Fibroblast of the aortic adventitia (primary cell): ENCODE measurements at places on chromosomes 5 and 9. TPM values are rescaled to one million over a fixed set of nuclear protein-coding genes. Genes with fewer than 3 reads are reported as not detected.

SVEP1 gene
- total RNA-seq = 50.2 and 101 TPM in 2 replicates

GRCh38 chr5:59186623-59187022 is 603.7 kb downstream of the RAB3C start:
- no peak for DNase-seq

- DNase-seq = peak; percentile 96
These were observed 32.1 kb downstream of the PTPA start for GRCh38 chr9:129143031-129143927.

- DNase-seq = peak; percentile 85
These were observed 55.8 kb downstream of the SLC22A5 start for GRCh38 chr5:132425009-132425937.

PCA3 gene
- total RNA-seq = not detected in 2 replicates

- DNase-seq = no peak
These were observed 25.1 kb downstream of the POLK start for GRCh38 chr5:75536694-75537360.

DNA sequence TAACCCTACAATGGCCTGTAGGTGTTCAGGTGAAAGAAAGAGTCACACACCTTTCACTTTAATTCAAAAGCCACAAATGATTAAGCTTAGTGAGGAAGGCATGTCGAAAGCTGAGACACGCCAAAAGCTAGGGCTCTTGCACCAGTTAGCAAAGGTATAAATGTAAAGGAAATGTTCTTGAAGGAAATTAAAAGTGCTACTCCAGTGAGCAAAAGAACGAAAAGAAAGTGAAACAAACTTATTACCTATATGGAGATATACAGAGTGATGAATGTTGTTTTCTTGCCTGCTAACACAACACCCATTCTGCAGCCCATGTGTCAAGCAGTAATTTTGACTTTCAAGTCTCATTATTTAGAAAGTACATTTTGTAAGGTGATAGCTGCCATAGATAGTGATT is 254.2 kb upstream of the SLC24A2 start:
- no peak for DNase-seq

DNA sequence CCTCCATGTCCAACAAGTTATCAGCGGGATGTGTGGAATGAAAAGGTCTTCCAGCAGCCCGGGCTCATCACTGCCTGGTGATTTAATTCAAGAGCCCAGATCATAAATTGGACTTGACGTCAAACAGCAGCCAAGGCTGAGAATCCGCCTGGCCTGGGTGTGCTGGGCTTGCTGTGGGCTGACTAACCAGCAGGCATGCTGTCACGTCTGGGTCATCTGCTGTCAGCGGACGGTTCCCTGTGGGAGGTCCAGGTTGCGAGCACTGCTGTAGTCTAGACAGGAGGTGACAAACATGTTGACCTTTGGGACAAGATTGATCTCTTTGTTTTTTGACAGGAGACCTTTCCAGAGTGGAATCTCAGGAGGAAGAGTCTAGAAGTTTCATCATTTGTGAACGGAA is 289.7 kb downstream of the OSTF1 start:
- DNase-seq = no peak

GRCh38 chr5:156271569-156271968 is 55.4 kb upstream of the SGCD start:
- no peak for DNase-seq

- DNase-seq = no peak
These were observed 438.2 kb downstream of the ARHGEF28 start for GRCh38 chr5:74064225-74064624.

GRCh38 chr5:96235008-96235910 is 197.8 kb downstream of the PCSK1 start:
- DNase-seq = peak; percentile 58

SLC34A3 gene
- total RNA-seq = not detected in 2 replicates

DNA sequence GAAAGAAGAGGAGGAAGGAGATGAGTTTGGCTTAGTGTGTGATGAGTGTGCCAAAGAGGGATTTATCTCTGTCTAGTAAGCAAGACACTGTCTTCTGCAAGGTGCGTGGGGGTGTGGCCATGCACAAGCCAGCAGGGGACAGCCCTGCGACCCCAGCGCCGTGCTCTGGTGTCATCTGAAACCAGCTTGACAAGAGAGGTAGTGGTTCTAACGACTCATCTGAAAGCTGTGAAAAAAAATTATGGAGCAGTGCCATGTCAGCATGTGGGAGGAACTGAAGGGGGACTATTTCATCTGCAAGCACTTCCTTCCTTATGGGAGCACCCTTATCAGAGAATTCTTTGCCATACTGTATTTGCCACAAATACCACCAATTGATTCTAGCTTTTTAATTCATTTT is 398.6 kb downstream of the PSAT1 start:
- DNase-seq = no peak

- peak; percentile 49 for DNase-seq
These were observed 219.9 kb upstream of the NREP start for GRCh38 chr5:111976705-111977435.

- DNase-seq = no peak
These were observed 132.5 kb upstream of the FER start for GRCh38 chr5:108615216-108615615.

- no peak for DNase-seq
These were observed 97.0 kb upstream of the ZNF366 start for GRCh38 chr5:72604111-72604797.

OMD gene
- total RNA-seq = 0.33 and 16.1 TPM in 2 replicates
